ENCODE measurements at places on chromosomes 3 and 15.

- no peak for DNase-seq
These were observed 130.1 kb downstream of the P2RY1 start for GRCh38 chr3:152964911-152965609.

DNA sequence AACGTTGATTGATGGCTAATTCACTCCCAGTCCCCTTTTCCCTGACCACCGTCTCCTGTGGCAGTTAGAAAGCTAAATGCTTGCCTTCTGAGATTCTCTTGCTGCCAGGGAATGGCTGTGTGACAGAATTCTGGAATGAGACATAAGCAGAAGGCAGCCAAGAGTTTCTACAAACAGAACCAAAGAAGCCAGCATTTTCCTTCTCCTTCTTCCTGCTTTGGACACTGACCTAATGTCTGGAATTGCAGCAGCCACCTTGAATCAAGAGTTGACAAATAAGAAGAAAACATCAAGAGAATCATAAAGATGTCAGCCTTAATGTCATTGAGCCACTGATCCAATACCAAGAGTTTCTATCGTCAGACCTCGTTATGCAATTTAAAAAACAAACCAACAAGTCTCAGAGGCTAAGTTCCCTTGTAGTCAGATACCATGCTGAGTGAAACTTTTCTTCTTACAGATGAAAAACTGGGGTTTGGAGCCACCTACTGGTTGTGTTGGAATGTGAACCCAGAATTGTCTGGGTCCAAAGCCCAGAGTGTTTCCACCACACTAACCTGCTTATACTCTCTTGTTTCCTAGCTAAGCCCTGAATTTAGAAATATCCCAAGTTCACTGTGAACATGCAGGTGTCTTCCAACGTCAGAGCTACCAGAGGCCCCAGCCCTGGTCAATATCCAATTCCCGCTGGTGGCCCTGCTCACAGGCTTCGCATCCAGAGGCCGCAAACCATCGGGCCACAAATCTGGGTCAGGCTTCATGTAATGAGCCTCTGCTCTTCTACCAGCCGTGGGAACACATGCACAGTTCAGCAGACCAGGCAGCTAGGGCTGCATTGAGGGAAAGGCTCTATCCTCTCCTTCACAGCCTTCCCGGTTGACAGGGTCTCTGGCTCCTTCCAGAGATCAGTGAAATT, 42.5 kb downstream of the MCF2L2 start:
- peak; percentile 88 for DNase-seq

DNA sequence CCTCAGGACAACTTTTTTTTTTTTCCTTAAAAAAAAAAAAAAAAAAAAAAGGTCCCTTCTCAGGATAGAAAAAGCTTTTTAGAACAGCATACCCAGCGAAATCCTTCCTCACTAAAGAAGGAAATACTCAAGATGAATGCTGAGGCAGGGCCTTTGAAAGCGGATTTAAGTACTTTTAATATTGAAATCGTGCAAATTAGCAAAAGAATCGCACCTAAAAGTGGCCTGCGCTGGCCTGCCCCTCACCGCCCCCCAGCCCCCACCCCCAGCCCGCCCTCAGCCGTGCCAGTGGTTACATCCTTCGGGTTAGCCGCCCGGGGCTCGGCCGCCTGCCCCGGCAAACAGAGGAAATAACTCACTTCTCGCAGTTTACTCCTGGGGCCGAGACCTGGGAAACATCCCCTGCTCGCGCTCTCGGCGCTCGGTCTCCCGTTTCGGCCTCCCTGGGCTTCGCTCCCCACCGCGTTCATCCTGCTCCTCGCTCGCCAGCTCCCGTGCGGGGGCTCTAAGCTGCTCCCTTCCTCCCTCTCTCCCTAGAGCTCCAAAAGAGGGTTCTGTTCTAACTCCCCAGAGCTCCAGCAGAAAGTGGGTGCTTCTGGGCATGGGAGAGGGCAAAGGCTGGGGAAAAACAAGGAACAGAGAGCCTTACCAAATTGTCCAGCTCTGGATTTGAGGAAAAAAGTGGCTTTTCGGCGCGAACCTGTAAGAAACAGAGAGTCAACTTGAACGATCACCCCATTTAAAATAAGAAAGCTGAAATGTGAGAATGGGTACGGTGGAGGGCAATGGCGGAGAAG, 5.2 kb downstream of the MEIS2 start:
- no peak for DNase-seq

DNA sequence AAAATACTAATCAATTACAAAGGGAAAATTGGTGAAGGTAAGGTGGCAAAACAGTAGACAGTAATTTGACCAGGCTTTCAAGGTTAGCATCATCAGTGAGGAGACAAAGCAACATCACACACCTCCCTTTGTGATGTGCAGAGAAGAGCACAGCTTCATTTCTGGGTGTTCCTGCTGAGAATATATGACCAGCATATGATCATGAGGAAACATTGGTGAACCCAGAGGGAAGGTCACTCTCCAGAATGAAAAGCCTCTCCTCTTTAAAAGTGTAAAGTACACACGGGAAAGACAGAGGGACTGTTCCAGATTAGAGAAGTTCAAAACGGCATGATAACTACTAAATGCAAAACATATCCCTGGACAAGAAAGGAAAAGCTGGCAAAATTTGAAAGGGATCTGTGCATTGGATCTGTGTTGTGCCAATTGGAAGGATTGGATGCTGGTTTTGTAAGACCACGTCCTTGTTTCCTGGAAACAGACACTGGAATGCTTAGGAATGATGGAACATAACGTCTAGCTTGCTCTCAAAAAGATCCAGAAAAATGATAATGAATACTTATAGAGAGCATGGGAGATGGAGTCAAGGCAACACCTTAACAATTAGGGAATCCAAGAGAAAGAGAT, 80.6 kb upstream of the MITF start:
- DNase-seq = peak; percentile 28

DNA sequence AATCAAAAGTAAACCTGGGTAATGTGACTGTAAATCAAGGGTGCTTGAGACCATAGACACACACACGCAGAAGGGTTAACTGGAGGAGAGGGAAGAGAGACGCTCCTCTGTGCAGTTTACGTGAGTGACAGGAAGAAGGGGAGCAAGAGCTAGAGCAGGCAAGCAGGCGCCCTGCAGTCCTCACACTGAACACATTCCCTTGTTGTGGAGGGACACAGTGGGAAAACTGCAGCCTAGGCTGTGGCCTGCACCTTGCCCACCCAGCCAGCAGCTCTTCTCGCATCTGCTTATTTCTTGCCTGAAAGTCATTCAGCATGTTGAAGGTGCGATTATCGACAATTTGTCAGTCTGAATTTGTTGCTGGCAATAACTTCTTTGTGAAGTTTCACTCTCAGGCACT, 24.2 kb downstream of the SOX2 start:
- DNase-seq = no peak

- DNase-seq = no peak
These were observed 67.7 kb downstream of the SCAPER start for GRCh38 chr15:76837474-76837873.

DNA sequence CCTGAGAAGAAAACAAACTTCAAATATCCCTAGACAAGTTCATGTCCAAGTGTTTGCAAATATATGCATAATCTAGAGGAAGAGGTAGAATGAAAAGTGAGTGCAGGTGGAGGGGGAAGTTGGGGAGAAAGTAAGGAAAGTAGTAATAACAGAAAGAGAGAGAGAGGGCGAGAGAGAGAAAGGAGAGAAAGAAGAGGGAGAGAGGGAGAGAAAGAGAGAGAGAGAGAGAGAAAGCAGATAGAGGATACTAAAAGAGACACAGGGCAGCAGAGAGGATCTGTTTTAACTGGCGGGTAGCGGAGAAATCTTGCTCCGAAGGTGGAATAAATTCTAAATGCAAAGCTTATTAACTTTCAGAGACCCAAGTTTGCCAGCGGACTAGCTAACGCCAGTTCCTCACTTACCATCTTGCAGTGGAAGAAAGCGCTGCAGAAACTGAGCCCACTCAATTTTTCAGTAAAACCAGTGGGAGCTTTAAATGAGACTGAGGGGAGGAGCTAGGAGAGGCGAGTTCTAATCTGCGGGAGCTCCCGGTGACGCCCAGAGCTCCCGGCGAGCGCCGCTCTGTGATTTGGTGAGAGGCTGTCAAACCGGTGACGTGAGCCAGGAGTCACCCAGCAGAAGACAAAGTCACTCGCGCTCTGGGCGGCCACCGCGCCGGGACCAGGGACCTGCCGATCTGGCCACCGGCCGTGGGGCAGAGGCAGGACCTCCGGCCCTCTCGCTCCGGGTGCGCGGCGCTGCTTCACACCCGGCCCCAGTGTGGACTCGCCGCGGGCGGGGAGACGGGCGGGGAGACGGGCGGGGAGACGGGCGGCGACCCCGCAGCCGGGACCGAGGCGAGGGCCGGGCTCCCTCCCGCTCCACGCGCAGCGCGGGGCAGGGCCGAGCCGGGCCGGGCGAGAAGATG, at the start of gene GMNC:
Gene GMNC, minus strand, starts transcription at position 486 of the 910 bp plus-strand sequence. Its CDS starts 79 bp downstream, at position 407.
- peak; percentile 70 for DNase-seq

DNA sequence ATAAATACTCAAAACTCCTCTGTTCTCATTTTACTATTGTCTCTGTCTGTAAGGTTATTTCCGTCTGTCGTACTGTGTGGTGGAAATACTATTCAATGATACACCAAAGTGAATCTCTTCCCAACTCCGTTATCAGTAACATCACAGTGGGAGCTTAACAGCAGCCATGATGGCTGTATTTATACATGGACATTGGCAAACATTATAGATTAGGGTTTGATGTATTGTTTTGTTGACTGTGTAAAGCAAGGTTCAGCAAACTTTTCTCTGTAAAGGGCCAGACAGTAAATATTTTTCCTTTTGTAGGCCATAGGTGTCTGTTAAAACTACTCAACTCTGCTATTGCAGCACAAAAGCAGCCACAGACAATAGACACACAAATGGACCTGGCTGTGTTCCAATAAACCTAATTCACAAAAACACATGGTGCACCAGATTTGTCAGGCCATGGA, 23.2 kb downstream of the LIPC start:
- peak; percentile 59 for DNase-seq

DNA sequence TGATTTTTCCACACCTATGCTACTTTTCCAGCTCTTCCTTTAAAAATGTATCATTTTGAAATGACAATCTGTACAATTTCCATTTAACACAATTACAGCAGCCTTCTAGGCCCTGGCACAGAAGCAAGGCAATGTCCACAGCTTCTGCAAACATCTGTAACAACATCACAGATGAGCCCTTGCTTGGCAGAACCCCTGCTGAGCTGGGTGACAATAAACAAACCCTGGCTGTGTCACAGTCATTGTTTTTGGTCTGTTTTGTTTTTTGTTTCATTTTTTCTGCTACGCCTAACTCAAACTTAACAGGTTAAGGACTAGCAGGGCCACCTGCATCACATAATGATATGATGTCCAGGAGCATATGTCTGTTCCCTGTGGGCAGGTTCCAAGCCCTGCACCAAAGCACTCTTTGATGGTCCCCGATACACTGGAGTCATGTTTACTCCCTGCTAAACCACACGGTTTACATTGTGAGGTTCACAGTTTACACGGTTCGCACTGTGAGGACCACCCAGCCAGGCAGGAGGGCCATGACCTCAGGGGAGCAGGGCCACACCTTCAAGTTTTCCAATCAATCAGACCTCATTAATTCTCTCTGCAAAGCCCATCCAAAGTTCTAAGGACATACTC, 186.8 kb upstream of the CHRNA7 start:
- DNase-seq = no peak

GRCh38 chr3:127263586-127264231, 24.1 kb downstream of the PRR20G start:
- no peak for DNase-seq

DNA sequence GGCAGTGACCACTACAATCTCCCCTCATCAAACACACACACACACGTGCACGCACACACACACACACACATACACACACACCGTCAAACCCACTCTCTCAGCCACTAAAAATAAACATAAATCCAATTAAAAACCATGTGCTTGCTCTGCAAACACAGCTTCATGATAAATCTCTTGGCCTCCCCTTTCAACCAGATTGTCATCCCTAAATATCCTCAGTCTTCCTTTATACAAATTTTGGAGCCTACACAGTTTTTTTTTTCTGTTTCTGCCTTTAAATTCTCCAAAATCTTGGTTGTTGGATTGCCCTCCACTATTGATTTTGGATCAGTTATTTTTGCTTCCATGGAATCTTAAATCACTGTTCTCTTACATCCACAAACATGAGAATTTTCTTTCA, 245.6 kb downstream of the SATB1 start:
- DNase-seq = no peak

GRCh38 chr3:39170461-39170860, 17.1 kb upstream of the CSRNP1 start:
- DNase-seq = no peak

DNA sequence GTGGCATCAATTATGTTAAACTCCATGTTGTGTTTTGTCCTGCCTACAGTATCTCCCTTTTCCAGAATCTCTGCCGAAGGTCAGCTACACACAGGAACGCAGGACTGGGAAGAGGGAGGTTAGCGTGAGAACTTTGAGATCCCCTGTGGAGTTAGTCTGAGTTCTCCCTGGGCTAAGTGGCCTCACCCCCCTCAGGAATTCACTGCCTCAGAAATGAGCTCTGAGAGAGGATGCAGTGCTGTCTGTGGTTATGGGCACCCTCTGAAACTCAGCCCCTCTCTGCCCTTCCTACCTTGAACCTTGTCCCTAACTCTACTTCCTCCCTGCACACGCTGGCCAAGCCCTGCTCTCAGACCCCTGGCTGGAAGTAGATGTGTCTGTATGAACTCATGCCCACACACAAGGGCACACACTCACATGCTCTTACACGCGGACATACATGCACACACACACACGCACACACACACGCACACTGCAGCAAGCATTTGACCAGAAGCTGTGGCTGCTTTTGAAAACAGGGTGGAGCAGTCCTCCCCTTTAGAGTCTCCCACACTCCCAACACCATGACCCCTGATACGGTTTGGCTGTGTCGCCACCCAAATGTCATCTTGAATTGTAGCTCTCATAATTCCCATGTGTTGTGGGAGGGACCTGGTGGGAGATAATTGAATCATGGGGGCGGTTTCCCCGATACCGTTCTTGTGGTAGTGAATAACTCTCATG, 5.3 kb upstream of the VIPR1 start:
- peak; percentile 85 for DNase-seq

DNA sequence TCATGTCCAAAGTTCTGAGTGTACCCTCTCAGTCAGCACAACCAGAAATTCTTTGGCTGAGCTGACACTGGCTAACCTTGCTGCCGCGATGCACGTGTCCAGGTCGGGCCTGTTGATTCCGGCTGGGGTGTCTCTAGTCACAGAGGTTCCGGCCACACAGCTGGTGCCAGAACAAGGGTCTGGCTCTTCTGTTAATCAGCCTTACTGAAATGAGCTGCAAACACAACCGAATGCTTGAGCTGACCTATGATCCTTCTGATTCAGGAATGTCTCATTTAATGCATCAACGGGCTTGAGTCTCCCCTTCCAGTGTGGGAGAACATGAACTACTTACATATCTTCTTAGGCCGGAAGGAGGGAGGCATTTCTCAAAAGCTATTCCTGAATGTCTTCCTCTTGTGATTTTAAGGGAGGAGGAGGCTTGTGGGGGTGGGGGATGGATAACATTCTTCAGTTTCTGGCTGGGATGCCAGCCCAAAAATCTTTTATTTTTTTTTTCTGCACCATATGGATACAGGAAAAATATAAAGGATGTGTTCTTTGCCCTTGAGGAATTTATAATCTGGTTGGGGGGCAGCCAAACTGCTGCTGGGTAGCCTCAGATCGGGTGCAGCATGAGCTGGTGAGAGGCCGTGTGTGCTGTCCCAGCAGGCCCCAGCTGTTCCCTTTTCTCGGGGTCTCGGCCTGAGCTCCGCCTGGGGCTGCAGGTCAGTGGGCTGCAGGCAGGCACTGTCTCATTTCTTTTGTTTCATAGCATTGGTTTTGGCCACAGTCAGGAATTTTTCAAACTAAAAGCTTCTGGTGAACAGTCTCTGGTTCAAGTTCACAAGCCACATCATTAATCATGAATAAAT, 319.1 kb upstream of the TBL1XR1 start:
- peak; percentile 97 for DNase-seq

Measured in fibroblast of pulmonary artery (primary cell).